ENCODE measurements at places on chromosomes 12 and 14.
A peak's percentile ranks its signal among the peaks of the same experiment; 100 is the strongest.

- no peak for DNase-seq
These were observed 40.5 kb upstream of the C14orf132 start for GRCh38 chr14:95998656-95999055.

- peak; percentile 34 for DNase-seq
These were observed 28.7 kb downstream of the FNTB start for GRCh38 chr14:65015391-65015790.

- no peak for DNase-seq
These were observed 262.6 kb upstream of the BTG1 start for GRCh38 chr12:92408072-92408900.

- no peak for DNase-seq
These were observed 14.3 kb upstream of the PTGER2 start for GRCh38 chr14:52299692-52300278.

- DNase-seq: no peak
These were observed 264.4 kb downstream of the SYT1 start for GRCh38 chr12:79128956-79129355.

GRCh38 chr14:103296007-103296406 lies 38.0 kb upstream of the EIF5 start:
- DNase-seq: no peak

GRCh38 chr14:75979648-75980565 lies 1.9 kb downstream of the TGFB3 start:
- peak; percentile 13 for DNase-seq

DNA sequence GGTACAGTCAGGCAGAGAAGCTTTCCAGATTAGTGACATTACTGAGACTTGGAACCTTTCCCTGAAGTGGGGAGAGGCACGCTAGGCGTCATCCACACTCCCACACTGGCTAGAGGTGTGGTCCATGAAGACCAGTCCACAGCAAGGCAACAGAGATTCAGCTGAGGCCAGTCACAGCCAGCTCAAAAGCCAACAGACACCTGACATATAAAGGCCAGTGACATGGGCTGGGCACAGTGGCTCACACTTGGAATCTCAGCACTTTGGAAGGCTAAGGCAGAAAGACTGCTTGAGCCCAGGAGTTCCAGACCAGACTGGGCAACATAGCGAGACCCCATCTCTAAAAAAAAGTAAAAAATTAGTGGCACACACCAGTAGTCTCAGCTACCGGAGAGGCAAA lies 10.9 kb downstream of the HRK start:
- no peak for DNase-seq

DNA sequence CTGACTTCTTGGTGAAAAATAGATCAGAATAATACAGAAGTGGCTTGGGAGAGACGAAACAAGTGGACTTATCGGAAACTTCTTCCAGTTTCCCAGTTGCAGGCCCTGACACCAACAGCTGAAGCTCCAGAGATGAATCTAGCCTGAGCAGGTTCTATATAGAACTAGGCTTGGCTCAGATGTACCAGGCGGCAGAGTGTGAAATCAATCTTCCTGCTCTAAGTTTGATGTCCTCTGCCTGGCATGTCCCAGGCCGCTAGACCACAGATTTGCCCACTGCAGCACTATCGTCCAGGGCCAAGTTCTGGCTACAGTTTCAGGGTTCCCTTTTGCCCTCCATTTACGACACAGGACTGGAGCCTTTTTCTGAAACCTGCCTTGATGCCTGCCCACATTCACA lies 91.3 kb upstream of the PLEKHA5 start:
- DNase-seq: no peak

DNA sequence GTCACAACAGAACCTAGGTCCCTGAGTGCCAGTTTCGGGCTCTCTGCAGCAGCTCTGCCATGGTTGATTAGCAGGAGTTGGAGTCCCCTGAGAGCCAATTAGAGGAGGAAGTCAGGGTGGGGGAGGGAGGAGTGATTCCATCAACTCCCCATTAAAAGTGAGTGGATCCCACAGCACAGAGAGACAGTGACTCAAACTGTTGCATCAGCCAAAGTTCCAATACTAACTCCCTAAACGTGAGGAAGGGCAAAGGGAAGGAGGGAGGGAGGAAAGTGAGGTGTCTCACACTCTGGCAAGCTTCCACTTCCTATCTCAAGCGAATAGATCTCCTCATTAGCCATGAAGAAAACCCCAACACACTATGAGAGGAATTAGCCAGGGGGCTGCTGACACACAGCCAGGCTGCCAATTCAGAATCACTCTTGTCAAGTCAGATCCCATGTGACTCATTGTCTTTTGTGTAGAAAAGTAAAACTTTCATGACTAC lies 23.6 kb downstream of the OR11H4 start:
- no peak for DNase-seq

DNA sequence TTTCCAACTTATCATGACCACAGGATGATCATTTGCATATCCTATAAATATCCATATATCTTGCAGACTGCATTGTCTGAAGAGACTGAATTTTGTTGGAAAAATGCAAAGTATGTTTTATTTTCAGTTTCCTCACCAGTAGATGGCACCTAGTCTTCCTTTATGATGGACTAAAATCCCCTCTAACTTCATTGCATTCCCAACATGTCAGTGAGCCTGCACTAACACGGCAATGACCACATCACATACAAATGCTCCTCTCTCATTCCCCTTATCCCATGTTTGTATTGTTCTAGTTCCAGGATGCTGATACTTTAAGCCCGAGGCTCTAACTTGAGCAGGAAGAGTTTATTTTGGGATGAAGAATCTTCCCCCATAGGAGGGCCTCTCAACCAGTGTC lies 24.7 kb upstream of the MYBPC1 start:
- DNase-seq: no peak

- no peak for DNase-seq
These were observed 205.6 kb upstream of the SOX5 start for GRCh38 chr12:24155042-24155441.

GRCh38 chr12:90126125-90126524 lies 417.5 kb upstream of the ATP2B1 start:
- DNase-seq: no peak

- no peak for DNase-seq
These were observed 7.2 kb downstream of the DAO start for GRCh38 chr12:108886873-108887629.

DNA sequence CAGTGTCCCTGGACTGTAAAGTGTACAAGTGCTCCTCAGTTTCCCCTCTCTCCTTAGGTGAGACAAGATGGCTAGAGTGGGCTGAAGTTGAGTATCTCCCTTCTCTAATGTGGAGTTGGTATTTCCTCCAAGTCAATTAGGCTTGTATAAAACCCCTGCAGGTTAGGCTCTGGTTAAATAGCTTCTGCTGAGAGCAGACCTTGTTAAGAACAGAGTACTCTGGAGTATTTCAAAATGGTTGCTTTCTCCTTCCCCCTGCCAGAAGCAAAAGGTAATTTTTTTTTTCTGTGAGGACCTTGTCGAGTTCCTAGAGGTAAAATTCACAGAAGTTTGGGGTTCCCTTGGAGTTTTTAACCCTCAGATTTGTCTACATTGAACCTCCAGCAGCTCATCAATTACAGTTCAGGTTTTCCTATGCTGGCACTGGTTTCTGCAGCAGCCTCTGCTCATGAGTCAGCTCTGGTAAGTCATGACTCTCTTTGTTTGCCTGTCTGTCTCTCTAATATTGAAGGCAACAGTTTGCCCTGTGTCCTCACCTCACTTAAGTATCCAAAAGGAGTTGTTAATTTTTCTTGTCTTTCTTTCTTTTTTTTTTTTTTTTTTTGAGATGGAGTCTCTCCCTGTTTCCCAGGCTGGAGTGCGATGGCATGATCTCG lies 27.8 kb upstream of the GLIPR1 start:
- DNase-seq: no peak

GRCh38 chr12:96719660-96720362 lies 187.2 kb upstream of the NEDD1 start:
- no peak for DNase-seq

DNA sequence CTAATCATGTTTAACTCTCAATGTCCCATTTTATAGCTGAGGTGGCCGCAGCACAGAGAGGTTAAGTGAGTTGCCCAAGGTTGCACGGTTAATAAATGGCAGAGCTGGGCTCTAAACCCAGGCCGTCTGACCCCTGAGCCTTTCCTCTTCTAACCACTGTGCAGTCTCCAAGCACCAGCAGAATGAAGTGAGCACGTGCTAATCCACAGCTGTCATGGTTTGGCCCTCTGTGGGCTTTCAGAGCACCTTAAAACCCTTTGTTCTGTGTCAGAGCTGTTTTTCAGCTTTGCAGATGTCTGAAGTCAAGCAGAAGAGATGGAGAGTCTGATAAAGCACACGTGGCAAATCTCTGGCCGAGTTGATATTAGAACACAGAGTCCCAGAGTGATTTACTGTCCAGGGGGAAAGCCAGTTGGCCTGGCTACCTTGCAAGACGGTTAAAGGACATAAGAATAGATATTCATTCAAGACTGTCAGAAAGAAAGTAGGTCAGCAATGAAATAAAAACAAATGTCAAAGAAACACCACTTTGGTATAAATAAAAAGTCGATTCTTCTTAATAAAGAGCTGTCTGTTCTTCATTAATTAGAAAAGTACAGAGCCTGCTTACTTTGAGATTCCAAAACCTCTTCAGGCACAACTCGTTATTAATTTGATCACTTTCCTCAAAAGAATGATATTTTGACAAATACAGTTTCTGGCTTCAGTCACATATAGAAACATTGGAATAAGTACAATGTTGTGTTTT lies 107.3 kb downstream of the CRADD start:
- no peak for DNase-seq

DNA sequence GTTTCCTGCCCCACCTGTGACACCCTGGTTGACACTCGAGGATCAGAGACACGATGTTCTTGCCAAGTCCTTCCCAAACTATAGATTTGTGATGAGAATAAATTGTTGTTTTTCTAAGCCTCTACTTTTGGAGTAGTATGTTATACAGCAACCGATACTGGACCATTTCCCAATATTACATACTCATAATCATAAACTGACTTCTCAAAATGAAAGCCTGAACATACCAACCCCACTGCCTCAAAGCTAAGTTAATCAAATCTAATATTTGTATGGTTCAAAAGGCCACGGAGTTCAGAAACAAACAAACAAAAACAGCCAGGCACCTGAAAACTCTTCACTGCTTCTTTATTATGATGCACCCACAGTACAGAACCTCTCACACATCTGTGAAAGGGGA lies 52.3 kb upstream of the GPHB5 start:
- no peak for DNase-seq

- DNase-seq: no peak
These were observed 49.0 kb downstream of the FLRT2 start for GRCh38 chr14:85578930-85579329.

DNA sequence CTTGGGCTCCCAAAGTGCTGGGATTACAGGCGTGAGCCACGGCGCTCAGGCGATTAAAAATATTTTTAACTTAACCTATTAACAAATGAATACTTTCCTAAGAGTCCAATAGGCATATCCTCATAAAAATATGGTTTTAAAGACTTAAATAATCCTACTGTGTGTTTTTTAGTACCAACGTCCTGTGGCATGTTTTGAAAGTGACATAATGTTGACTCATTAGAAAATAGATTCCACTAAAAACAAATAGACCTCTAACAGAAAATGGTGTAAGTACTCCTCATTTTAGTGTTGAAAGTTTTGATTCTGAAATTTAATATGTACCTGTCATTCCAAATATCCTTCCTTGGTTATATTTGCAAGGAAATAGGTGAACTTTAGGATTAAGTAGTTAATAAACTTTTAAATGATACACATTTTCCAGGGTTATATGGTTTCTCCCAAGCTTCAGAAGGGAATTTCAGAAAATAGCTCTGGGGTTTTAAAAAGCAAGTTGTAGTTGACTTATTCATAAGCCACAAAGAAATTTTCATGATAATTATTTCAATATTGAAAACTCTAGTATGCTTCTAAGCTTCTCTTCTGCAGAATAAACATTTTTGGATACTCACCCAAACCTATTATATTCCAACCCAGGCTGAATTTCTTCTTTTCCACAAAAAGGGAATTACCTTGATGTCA lies 12.1 kb upstream of the LUM start:
- DNase-seq: no peak

- no peak for DNase-seq
These were observed 51.4 kb upstream of the BAZ1A start for GRCh38 chr14:34926552-34926951.

DNA sequence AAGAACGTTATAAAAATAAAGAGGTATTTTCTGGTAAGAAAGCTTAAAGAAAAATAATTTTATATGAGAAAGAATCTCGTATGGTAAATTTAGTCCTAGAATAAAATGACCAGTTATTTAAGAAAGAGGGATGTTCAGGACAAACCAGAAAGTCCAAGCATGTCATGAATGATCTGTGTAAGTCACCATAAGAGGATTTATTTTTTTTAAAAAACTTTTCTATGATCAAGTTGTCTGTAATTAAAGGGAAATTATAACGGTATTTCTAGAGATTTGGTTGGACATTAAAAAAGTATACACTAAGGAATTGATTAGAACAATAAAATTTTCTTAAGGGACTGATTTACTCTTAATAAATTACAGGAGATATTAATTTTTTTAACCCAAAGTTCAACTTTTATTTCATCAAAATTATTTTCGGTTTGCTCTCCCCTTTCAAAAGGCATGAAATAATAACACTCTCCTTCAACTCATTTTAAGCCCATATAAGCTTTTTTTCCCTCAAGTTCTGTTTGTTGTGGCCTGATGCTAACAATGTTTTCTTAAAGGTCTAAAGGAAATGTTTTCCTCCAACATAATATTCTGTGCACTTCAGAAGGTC lies 49.9 kb upstream of the CPSF6 start:
- no peak for DNase-seq

- no peak for DNase-seq
These were observed 14.4 kb upstream of the ITPR2 start for GRCh38 chr12:26847431-26847830.

DNA sequence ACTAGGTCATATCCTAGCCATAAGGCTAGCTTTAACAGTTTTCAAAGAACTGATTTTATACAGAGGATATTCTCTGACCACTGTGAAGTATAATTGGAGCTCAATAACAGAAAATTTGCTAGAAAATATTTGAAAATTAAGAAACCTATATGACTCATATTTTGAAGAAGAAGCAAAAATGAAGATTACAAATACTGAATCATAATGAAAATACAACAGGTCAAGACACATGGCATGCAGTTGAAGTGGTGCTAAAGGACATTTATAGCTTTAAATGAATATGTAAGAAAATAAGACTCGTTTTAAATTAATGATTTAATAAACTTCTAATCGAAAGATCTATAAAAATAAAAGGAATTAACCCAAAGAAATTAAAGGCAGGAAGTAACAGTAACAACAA lies 1234.6 kb downstream of the SLC16A7 start:
- DNase-seq: no peak

GRCh38 chr12:118376089-118377020 lies at the start of gene SUDS3:
Gene SUDS3, plus strand, starts transcription at chr12:118376555. Its CDS starts 137 bp downstream, at chr12:118376692.
- peak; percentile 83 for DNase-seq

GRCh38 chr12:79367032-79367589 lies 323.7 kb downstream of the PAWR start:
- no peak for DNase-seq

DNA sequence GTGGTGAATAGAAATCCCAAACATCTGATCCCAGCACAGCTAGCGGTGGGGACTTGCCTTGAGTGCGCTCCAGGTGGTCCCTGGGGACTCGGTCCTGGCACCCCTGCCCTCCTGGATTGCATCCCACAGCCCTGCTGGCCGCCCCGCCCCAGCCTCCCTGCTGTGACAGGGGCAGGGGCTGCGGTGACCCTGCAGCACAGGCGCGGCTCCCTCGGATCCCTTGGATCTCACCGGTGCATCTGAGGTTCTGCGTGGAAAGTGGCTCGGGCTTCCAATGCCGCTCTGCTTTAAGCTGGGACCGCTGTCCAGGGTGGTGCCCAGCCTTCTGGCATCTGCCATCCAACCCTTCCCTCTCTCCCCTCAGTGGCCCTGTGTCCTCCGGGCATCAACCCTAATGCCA lies 16.0 kb downstream of the ANKRD9 start:
- no peak for DNase-seq
